ENCODE measurements at places on chromosomes 1 and 21.

DNA sequence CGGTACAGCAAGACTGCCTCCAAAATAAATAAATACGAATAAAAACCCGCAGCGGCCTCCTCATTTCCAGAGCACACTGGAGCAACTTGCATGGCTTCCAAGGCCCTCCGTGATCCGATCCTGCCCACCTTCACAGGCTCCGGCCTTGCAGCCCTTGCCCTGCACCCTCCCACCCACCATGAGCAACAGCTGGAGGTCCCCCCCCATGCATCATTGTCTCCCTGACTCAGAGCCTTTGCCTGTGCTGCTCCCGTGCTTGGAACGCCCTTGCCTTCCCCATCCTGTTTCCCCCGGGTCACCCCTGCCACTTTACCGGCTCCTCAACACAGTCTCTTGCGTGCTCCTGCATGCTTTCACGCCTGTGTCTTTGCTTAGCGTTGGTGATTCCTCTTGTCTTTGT is 71.0 kb upstream of the ANGPTL1 start:
- peak; percentile 11 for DNase-seq

GRCh38 chr1:167761400-167761799 is 39.6 kb downstream of the MPZL1 start:
- no peak for DNase-seq

DNA sequence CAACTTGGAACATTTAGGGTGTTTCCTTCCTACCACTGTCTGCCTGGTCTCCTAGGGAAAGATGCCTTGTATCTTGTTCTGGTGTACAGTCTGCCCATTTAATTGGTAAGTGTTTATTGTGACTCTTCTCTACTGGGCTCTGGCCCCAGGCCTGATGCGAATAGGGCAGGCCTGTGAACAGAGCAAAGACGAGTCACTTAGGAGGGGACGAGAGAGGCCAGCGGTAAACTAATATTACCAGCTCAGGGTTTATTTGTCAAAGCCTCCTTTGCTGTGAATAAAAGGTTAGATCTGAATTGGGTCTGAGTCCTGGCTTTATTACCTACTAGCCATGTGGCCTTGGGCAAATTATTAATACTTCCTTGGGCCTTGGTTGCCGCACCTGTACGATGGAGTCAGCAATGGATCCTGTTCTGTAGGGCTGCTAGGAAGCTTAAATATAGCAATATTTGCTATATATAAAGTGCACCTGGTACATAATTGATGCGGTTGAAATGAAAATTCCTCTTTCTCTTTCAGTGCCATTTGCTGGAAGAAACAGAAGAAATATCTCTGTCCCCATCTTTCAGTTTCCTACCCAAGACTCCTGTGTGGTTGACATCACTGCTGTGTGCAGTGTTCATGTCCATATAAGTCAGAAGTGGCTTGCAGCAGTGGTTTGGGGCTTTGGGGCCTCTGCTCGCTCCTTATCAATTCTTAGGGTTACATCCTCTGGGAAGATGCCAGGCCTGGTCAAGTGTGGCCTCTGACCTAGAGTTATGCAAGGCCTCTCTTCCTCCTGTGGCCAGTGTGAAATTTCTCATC is 32.4 kb downstream of the MAPKAPK2 start:
- DNase-seq = no peak

DNA sequence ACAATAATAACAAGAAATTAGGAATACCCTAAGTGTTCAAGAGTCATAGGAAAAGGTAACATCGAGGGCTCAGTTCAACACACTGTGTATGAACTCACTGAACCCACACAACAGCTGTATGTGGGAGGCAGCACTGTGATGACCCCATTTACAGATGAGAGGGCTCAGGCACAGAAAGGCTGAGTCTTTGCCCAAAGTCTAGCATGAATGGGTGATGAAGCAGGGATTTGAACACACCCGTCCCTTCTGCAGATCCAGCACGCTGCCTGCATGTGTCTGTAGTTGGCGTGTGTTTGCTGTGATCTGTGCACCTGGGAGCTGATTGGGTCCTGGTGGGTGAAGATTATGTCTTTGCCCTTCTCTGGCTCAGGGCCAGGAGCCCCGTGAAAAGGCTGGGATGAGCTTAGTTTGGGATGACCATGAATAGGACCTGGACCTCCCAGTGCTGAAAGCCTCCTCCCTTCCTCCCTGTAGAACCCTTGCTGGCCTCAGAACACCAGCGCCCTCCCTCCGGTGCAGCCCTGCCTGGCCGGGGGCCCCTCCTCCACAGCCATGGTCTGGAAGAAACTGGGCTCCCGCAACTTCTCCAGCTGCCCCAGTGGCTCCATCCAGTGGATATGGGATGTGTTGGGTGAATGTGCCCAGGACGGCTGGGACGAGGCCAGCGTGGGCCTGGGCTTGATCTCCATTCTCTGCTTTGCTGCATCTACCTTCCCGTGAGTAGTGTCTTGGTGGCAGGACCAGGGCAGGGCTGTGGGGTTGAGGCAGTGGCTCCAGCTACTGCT is 5.2 kb downstream of the SLC66A1 start:
- DNase-seq = no peak

DNA sequence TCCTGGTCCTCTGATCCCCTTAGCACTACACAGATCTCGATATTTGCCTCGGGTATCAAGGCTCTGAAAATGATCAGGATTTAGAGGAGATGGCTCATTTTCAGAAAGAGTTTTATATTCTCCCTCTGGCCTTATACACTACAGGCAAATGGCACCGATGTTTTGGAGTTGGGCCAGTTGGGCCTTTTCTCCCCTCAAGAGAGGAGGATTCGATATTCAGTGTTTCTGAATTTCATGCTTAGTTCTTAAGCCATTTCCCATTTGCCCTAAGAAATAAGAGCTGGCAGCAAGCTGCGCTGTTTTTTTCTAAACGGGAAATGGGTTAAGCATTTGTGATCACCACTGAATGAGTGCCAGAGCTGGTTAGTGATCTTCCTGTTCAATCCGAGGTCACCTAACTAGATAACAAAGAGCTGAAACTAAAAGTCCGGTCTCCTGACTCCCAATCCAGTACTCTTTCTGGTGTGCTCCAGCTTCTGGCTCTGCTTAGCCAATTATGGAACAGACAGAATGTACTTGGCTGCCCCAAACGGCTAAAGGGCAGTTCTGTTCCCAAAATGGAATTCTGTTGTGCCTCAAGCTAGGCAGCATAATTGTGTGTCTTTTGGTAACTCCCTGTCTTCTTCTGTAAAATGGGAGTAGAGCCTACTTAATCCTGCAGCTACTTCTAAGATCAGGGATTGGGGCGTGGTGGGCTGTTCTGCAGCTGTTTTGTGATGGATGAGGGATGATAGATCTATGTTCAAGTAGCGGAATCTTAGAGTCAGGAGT is 1.2 kb upstream of the CPT2 start:
- no peak for DNase-seq

DNA sequence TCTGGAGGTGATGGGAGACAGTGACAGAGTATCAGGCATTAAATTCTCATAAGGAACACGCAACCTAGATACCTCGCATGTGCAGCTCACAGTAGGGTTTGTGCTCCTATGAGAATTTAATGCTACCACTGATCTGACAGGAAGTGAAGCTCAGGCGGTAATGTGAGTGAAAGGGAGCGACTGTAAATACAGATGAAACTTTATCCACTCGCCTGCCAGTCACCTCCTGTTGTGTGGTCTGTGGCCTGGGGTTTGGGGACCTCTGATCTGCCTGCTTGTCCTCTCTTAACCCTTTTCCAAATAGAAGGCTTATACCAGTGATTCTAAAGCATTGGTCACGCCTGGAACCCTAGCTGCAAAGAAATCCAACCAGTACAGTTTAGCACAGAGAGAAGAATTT is 15.3 kb downstream of the GABPA start:
- no peak for DNase-seq

DNA sequence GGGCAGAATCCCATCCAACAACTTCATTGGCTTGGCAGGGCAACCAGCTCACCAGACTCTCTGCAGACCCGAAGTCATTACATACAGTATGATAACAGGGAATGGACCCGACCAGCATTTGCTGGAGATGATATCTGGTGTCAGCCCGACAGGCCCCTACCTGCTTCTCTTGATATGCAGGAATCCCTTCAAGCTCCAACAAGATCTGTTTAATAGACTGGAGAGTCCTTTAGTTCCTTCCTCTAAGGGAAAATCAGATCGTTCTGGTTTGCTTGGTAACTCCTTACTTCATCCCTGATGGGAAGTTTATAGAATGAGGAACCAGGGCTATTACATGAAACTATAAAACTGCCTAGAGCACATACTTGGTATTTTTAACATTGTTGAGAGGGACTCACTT is 61.2 kb downstream of the EDARADD start:
- DNase-seq = no peak

DNA sequence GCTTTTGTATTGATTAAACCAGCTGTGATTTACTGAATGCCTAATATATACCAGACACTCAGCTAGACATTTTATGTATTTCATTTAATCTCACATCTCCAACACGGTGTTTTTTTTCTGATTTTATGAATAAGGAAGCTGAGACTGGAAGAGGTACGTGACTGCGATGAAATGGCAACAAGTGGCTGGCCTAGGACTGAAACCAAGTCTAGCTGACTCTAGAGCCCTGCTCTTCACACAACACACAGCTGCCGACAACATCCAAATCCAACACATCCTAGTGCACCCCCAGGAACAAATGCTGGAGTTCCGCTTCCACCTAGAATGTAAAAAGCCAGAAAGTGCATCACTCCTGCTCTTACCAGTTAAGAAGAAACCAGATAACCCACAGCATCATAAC is 10.7 kb upstream of the TOMM20 start:
- no peak for DNase-seq

DNA sequence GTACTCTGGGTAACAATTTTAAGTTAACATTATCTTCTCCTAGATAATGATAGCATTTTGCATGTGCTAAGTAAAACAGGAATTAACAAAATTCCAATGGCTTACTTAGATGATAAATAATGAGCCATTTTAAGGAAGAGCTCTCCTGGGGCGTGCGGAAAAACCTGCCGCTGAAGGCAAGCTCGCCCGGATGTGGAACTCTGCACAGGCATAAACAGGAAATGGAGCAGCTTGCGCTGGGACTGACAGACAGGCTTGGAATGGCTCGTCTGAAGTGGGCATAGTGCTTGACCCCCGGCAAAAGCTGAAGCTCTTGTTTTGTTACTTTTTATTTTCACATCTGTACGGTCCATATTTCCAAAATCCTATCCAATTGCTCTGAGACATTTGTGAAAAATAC is 169.2 kb downstream of the ZNF281 start:
- DNase-seq = no peak

GRCh38 chr1:148333875-148334338 is 149.2 kb downstream of the PPIAL4G start:
- DNase-seq = no peak

DNA sequence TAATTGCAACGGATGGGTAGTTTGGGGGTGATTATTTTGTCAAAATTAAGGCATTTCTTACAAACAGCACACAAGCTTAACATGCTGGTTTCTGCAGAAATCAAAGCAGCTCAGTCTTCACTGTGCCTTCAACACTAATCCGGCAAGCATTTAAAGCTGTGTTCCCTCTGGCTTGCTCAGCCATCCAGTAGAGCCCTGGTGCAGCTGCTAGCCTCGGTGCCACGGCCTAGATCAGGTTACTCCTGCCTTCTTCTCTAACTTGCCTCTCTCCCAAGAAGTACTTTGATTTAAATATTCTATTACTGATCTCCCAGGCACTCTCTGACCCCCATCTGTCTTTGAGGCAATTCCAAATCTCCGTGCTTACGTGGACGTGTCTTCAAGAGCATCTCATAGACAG is 85.6 kb downstream of the GREM2 start:
- DNase-seq = no peak

DNA sequence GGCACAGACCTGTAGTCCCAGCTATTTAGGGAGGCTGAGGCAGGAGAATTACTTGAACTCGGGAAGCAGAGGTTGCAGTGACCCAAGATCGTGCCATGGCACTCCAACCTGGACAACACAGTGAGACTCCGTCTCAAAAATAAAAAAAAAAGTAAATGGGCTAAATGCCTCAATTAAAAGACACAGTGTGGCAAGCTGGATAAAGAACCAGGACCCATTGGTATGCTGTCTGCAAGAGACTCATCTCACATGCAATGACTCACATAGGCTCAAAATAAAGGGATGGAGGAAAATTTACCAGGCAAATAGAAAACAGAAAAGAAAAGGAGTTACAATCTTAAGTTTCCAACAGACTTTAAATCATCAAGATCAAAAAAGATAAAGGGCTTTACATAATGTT is 40.3 kb downstream of the ACBD6 start:
- peak; percentile 2 for DNase-seq

DNA sequence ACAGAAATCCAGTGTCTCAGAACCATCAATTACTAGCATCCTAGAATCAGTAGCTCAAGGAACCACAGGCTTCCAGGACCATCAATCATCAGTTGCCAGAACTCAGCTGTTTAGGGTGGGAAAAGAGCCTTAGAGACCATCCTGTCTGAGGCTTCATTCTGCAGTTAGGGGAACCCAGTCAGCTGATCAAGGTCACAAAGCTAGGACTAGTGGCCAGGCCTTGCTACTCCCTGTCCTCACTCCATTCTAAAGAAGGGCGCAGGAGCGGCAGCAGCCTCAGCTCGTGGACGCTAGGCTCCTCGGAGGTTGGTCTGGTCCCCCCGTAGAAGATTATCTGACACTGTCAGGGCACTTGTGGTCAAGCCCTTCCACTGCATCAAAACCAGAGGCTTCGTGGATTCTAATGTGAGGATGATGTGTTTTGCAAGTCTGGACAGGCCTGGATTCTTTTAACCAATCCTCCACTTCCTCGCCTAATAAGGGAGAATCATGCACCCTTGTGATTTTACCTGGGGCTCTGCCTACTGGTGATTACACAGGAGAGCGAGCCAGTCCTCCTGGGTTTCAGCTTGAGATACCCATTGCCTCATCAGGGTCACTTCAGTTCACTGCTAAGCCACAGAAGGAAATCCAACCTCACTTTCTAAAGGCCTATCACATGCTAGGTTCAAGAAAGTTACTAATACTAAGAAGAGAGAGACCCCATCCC is 41.7 kb upstream of the IFFO2 start:
- no peak for DNase-seq

DNA sequence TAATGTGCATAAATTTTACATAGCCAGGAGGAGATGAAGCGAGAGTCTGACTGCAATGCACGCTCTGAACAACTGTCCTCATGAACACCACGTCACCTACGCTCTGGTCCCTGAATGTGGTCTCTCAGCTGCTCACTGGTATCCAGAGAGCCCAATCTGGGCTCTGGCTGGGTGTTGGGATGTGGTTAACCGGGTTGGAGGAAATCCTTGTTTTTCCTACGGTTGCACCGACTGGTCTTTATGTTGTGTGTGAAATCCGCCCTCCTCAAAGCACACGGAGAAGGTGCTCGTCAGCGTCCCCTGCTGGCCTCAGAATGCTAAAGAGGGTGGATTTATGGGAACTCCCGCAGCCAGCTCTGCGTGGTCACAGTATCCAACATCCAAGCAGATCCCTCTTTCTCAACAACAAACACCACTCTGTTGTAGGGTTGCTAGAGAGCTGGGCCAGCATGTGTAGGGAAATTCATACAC is 51.8 kb upstream of the FAM89A start:
- DNase-seq = peak; percentile 28

- peak; percentile 25 for DNase-seq
Measured at GRCh38 chr21:36297938-36298572, 21.9 kb upstream of the MORC3 start.

DNA sequence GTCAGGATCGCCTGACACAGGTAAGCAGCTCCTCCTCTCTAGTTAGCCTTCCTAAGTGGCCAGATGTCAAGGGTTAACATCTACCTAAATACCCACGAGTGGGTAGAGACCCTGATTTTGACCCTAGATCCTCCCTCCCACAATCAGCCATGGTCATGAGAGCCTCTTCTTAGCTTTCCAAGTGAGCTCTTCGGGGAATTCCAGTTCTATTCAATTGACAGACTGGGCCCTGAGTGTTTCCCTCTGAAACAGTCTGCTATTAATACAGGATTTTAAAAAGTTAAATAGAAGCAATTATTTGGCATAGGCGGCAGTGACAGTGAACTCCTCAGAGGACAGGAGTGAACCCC is 28.1 kb downstream of the C2CD2 start:
- DNase-seq = no peak
